ENCODE measurements at places on chromosomes 4 and X.

DNA sequence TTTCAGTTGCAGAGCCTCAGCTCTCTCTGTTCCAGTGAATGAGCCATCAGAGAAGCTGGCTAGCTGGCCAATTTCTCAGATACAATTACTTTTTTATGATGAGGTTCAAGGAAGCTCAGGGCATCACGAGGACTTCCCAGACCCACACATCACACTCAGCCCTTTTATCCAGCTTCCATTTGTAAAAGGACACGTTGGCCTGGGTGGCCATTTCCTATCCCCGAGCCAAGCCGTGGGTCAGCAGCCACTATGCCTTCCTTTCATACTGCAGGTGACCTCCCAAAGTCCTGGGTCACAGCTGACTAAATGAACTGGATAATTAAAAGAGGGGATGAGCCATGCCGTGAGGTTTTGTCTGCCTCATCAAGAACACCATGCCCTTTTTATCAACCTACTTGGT lies 236.9 kb upstream of the PPARGC1A start:
- DNase-seq: no peak

- DNase-seq: no peak
Measured at GRCh38 chrX:10841579-10841978, 221.2 kb upstream of the MID1 start.

DNA sequence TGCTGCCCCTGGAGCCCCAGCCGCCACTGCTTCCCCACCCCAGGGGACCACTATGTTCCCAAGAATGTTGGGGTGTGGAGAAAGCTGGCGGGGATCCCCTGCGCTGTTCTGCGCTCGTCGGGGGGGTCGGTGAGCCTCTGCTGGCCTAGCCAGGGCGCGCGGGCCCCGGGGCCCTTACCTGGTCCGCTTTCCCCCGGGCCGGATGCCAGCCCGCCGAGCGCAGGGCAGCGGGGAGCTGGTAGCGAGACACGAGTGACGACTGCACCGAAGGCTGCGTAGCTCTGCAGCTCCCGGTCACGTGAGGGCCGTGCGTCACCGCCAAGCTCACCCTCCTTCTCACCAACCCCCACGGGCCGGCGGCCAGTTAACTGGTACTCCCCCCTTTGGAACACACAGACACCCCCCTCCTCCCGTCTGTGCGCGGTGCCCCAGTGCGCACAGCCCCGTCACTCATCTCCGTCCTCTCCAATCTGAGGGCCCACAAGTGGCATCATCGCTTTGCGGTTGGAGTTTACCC lies at the start of gene BEX1:
TSS of gene BEX1 (minus strand) at position 254 of the 517 bp plus-strand sequence. CDS start 897 bp downstream, outside the sequence.
- DNase-seq: peak; percentile 0

GRCh38 chr4:134202166-134202956 lies 772 bp upstream of the PABPC4L start:
- DNase-seq: peak; percentile 9

DNA sequence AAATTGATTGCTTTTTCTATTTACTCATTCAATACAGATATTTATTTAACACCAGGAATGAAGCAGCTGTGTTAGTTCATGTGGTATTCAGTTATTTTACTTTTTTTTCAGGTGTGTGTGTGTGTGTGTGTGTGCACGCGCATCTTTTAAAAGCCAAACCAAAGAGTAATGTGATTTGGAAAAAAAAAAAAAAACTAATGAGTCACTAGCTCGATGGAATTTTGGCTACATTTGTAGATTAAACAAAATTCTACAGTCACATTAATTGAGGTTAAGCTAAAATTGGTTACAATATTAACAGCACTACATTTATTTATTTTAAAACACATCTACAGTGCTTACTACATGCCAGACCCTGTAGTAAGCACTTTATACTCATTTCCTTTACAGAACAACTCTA lies 66.8 kb downstream of the HHIP start:
- DNase-seq: peak; percentile 18

DNA sequence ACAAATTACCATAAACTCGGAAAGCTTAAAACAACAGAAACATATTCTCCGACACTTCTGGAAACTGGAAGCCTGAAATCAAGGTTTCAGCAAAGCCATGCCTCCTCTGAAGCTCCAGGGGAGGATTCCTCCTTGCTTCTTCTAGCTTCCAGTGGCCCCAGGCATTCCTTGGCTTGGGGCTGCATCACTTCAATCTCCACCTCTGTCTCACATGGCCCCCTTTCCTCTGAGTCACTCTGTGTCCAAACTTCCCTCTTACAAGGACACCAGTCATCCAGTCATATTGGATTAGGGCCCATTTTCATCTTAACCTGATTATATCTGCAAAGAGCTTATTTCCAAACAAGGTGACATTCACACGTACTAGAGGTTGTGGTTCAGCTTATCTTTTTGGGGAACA lies 17.3 kb downstream of the PARM1 start:
- peak; percentile 15 for DNase-seq

- no peak for DNase-seq
Measured at GRCh38 chr4:6617246-6617645, 23.2 kb upstream of the MRFAP1 start.

GRCh38 chrX:45622042-45622423 lies 421.4 kb upstream of the DIPK2B start:
- no peak for DNase-seq

GRCh38 chr4:738781-739280 lies 33.2 kb downstream of the PCGF3 start:
- DNase-seq: no peak

DNA sequence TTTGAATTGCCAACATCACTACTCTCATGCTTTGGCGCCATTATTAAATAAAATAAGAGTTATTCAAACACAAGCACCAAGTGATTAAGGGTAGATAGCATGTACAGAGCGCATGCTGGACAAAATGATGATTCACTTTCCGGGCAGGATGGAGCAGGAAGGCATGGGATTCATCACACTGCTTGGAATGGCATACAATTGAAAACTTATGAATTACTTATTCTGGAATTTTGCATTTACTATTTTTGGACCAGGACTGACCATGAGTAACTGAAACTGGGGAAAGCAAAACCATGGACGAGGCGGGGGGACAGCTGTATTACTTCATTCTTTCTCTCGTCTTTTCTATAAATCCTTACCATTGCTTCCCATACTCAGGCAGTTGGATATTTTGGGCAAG lies 28.5 kb upstream of the FGF5 start:
- DNase-seq: peak; percentile 98

- DNase-seq: no peak
Measured at GRCh38 chr4:5510504-5510903, 197.9 kb downstream of the EVC2 start.

DNA sequence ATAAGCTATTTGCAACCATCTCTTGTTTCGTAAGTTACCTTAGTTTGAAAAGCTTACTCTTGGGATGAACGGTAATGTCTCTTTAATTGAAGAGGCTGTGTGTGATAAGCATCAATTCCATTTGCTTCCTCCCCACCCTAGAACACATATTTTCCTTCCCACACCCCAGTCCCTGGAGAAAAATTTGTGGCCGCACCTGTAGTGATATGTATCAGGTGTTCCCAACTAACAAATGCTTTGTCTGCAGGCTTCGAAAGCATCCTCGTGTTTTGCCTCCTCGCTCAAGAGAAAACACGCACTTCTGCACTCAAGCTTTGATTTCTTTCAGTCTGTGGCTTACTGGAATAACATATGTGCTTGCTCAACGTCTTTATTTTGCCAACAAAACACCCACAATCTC lies 143.8 kb upstream of the OTUD4 start:
- DNase-seq: no peak

DNA sequence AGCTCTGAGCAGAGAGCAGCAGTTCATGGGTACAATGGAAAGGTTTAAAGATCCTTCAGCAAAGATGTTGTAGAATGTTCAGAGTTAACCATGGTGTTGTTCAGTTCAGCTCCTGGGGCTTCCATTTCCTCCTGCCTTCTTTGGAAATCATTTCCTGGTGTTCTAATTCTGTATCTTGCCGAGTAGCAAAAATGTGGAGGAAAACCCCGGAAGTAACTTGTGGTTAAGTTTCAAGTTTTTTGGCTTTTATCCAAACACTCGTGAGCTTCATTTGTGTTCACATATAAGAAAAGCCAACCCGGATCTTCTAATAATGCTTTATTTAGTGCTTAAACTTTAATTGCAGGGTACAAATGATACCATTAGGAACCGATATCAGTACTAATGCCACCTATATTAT lies 33.6 kb upstream of the ARX start:
- peak; percentile 21 for DNase-seq

- no peak for DNase-seq
Measured at GRCh38 chr4:65249111-65249510, 421.2 kb downstream of the EPHA5 start.

DNA sequence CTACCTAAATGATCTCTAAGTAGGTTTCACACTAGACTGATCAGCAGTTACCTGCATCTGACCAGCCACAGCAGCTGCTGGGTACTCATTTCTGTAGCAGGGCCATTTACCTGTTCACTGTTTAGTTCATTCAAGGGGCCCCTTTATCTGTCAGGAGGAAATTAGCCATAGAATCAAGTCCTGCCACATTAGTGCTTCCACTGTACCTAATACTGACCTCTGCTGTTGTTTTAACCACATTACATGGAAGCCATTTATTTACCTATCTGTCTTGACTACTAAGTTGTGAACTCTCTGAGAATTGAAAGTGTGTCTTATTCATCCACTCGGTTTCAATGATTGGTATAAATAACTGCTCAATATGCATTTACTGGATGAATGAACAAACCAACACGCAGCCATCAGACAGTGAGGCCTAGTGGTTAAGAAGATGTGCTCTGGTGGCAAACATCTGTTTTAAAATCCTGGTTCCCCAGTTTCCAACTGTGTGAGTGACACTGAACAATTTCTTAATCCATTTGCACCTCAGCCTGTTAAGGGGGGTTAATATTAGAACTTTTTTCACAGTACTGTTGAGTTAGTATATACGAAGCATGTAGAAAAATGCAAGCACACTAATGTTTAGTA lies 30.0 kb upstream of the ANXA5 start:
- peak; percentile 78 for DNase-seq

DNA sequence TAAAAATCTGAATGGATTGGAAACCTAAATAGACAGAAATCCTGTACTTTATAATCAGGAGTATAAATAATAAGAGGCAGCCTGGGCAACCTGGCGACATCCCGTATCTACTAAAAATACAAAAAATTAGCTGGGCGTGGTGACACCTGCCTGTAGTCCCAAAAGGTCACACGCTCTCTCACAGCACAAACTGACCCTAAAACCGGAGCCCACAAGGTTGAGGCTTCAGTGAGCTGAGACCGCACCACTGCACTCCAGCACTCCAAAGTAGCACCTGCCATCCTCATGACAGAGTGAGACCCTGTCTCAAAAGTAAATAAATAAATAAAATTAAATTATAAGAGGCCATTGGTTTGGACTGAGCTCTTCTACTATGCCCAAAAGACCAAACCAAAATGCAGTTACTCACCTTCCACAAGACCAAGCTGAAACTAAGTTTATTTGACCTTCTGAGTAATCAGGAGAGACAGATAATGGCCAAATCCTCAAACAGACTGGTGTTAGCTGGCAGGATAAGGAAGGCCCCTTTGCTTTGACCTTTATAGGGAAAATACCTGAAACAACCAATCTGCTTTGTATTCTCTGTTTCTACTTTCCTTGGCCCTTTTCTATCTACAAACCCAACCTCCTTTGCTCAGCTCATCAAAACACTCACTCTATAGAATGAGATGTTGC lies 3.2 kb upstream of the GRSF1 start:
- no peak for DNase-seq

DNA sequence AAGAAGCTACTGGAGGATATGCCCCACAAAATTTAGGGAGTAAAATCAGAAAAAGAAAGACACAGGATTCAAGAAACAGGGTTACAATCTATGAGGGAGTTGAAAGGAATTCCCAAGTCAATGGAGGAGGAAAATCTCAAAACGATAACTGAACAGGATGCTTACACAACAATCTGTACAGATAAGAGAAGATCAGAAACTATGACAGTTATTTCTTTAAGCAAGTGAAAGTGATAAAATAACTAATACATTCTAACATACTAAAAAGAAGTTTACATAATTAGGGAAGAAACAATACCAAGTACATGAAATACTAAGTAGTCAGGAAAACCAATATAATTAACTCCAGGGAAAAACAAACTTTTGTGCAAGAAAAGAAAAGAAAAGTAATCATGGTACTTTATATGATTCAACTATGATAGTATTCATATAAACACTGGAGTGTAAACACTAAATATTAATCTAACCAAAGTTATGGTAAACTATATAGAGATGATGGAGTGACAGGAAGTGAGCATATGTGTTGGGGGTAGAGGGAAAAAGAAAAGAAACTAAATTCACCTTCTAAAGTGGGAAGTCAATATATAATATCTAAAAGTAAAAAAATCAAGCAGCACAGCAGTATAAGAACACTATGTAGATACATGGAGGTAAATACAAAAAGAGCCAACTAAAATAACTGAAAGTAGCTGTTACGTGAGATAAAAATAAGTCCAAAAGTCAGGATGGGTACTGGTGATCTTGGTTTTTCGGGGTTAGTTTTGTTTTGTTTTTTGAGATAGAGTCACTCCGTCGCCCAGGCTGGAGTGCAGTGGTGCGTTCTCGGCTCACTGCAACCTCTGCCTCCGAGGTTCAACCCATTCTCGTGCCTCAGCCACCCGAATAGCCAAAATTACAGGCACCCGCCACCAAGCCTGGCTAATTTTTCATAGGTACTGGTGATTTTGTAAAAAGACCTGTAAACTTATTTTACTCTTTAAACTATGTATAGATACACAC lies 99.3 kb downstream of the TEX11 start:
- no peak for DNase-seq

GRCh38 chr4:26607776-26608175 lies 23.9 kb downstream of the TBC1D19 start:
- no peak for DNase-seq

- no peak for DNase-seq
Measured at GRCh38 chrX:72304877-72305276, 837 bp downstream of the CITED1 start.

DNA sequence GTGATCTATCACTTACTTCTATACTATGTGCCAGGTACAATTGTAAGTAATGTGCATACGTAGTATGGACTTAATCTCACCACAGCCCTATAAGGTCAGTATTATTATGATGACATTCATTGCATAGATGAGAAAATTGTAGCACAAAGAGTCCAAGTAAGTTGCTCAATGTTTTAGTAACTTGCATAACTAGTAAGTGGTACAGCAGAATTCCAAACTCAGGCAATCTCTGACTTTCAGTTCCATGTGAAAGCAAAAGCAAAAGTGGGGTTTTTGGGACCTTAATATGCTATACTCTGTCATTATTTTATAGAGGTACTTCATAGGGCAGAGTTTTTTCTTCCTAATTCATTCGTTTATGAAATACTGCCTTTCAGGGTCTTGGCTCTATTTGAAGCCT lies 188.8 kb upstream of the VEGFC start:
- DNase-seq: peak; percentile 30

GRCh38 chr4:84218031-84218430 lies 281.1 kb downstream of the NKX6-1 start:
- DNase-seq: no peak

Measured in bronchial epithelial cell (primary cell).